ENCODE measurements at places on chromosomes 11 and 22.
A peak's percentile ranks its signal among the peaks of the same experiment; 100 is the strongest.

DNA sequence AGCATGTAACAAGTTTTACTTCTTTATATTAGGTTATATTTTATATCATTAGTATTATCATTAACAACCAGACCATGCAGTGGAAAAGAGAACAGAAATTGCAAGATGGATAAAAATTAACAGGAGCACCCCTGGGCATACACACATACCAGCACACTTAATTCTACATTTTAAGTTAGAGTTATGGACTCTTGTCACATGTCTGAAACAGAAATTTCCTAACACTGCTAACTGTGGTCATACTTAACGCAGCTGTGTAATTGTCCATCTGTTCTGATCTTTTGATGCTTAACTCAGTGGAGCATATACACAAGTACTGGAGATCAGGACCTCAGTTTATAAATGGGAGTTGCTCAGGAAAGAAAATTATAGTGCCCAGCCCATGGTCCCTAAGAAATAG is 358 bp downstream of the OR52H1 start:
- no peak overlapping the region for H3K4me3 ChIP-seq
- H3K4me1 ChIP-seq: no peaks in the 10 kb centered on the region
- no peak for DNase-seq
- no peaks in the 10 kb centered on the region for H3K36me3 ChIP-seq
- peaks cover 25% of the 10 kb centered on the region for H3K27me3 ChIP-seq

GRCh38 chr11:13685461-13686108 is 17.1 kb downstream of the FAR1 start:
- no peak overlapping the region for H3K27ac ChIP-seq
- DNase-seq: no peak
- H3K4me3 ChIP-seq: no peak overlapping the region
- H3K4me1 ChIP-seq: peaks cover 25% of the 10 kb centered on the region
- no peaks in the 10 kb centered on the region for H3K27me3 ChIP-seq
- H3K36me3 ChIP-seq: peaks cover 6% of the 10 kb centered on the region

GRCh38 chr11:105181521-105181920 is 42.0 kb upstream of the CARD18 start:
- H3K36me3 ChIP-seq: no peaks in the 10 kb centered on the region
- no peak overlapping the region for H3K27ac ChIP-seq
- DNase-seq: no peak
- H3K4me3 ChIP-seq: no peak overlapping the region

DNA sequence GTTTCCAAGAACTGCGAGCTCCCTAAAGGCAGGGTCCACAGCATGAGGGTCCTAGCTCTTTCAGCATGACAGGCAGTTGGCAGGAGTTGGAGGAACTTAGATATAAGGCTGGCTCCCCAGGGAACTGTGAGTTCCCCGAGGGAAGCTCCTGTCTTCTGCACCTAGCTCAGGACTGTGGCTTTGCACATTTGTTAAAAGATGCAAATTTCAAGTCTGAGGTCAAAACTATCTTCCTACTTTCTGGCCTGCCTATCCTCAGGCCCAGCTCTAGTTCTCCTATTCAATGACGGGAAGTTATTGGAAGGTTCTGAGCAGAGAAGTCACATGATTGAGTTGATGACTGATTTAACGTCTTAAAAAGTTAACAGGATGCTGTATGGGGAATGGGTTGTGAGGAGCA is 11.7 kb upstream of the UCP3 start:
- DNase-seq: no peak
- no peaks in the 10 kb centered on the region for H3K27me3 ChIP-seq
- peaks cover 20% of the 10 kb centered on the region for H3K4me1 ChIP-seq

DNA sequence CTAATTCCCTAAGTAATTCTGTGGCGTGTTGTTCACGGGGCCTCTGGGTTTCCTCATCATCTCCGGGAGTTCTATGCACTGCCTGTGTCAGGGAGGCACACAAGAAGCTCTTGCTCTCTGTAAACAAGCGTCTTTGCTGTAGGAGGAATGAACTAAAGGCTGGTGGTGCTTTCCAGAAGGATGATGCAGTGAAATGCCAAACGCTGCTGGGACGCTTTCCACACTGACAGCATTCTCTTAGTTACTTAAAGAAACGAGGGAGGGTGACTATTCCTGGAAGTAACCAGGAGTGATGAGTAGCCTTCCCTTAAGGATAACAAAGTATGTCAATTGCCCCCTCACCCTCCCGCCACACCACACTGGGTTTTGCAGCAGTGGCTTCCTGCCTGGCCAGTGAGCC is 38.5 kb upstream of the NUP50 start:
- H3K36me3 ChIP-seq: no peaks in the 10 kb centered on the region
- DNase-seq: no peak
- no peak overlapping the region for H3K4me3 ChIP-seq
- no peak overlapping the region for H3K27ac ChIP-seq

DNA sequence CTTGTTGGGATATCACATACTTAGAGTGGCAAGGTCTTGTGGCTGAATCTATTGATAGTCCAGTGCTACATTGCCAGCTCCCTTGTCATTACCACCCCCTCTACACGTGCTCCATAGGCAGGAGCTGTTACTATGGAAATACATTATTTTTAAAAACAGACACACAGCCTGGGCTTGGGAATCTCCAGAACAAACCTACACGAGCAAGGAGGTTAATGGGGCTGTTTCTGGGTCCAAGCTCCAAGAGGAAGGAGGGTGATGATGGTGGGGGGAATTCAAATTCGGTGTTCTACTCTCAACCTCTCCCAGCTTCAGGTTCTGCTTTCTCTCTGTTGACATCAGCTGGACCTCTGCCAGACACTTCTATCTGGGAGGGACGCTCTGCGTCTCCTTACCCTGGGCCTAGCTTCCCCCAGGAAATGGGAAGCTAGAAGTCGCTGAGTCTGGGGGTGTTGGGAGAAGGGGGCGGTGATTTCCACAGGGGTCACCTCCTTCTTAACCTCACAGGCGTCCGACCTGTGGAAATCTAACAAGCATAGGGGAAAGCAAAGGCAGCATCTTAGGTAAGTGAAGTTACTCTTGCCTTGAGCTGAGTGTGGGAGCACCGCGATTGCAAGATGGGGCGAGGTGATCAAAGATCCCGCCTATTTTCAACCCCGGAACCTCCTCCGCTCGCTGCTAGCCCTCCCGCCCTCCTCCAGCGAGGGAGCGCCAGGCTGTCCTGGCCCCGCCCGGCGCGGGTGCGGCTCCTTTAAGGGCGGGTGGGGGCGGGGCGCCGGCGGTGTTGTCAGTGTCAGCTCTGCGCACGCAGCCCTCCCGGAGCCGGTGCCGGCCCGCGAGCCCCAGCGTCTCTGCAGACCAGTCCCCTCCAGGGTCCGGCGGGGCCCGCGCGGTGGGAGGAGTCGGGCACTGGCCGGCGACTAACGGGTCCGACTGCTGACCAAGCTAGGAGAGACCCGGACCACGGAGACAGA is at the start of gene C2CD2L:
C2CD2L (plus strand) TSS at position 781 of the 974 bp plus-strand sequence. CDS start 398 bp downstream, outside the sequence.
- DNase-seq: peak; percentile 64
- H3K4me3 ChIP-seq: peak within 1 kb of the TSS; percentile 90
- peaks cover 23% of the 10 kb centered on the region for H3K36me3 ChIP-seq
- peak within 1 kb of the TSS; percentile 73 for H3K27ac ChIP-seq

- DNase-seq: no peak
- H3K4me1 ChIP-seq: peaks cover 13% of the 10 kb centered on the region
- H3K36me3 ChIP-seq: peaks cover 3% of the 10 kb centered on the region
- no peak overlapping the region for H3K27ac ChIP-seq
Observed at GRCh38 chr22:47919001-47919441, 1156.6 kb downstream of the TBC1D22A start.

DNA sequence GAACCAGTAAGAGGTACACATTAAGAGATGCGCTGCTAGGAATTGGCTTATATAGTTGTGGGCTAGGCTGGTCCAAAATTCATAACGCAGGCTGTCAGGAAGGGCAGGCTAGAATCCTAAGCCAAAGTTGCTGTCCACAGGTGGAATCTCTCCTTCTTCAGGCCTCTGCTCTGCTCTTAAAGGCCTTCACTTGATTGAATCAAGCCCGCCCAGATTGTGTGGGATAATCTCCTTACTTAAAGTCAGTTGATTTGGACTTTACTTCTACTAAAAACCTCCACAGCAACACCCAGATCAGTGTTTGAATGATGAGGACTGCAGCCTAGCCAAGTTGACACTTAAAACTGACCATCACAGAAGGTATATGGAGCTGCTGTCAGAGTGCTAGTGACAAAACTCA is 68.8 kb downstream of the LRRC32 start:
- H3K27ac ChIP-seq: no peak overlapping the region
- H3K4me1 ChIP-seq: no peaks in the 10 kb centered on the region
- H3K4me3 ChIP-seq: no peak overlapping the region
- no peaks in the 10 kb centered on the region for H3K36me3 ChIP-seq
- no peak for DNase-seq
